ENCODE measurements at places on chromosomes 12 and 14. TPM values are rescaled to one million over a fixed set of nuclear protein-coding genes. Genes with fewer than 3 reads are reported as not detected.

GRCh38 chr14:73645248-73645610 is 443 bp downstream of the DNAL1 start:
- peak overlapping the region; percentile 90 for H3K4me3 ChIP-seq
- H3K27ac ChIP-seq = peak overlapping the region; percentile 90
- peaks cover 12% of the 10 kb centered on the region for H3K4me1 ChIP-seq
- H3K27me3 ChIP-seq = no peaks in the 10 kb centered on the region

DNA sequence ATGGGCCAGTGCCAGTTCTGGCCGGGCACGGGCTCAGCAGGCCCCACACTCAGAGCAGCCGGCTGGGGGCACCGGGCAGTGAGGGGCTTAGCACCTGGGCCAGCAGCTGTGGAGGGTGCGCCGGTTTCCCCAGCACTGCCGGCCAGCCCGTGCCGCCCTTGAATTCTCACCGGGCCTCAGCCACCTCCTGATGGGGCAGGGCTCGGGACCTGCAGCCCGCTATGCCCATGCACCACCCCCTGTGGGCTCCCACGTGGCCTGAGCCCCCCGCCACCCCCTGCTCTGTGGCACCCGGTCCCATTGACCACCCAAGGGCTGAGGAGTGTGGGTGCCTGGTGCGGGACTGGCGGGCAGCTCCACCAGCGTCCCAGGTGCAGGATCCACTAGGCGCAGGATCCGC is 15.4 kb upstream of the GTF2A1 start:
- H3K4me3 ChIP-seq = no peak overlapping the region
- H3K27ac ChIP-seq = no peak overlapping the region
- H3K27me3 ChIP-seq = peaks cover 12% of the 10 kb centered on the region
- no peak for DNase-seq

GRCh38 chr12:111149299-111149698 is 219.6 kb downstream of the PHETA1 start:
- no peak for DNase-seq
- no peaks in the 10 kb centered on the region for H3K4me1 ChIP-seq
- no peaks in the 10 kb centered on the region for H3K36me3 ChIP-seq
- H3K27me3 ChIP-seq = peaks cover 6% of the 10 kb centered on the region
- H3K27ac ChIP-seq = no peak overlapping the region

FSCB gene
- not detected for total RNA-seq

GSC gene
- total RNA-seq = 0.14 TPM
